ENCODE measurements at places on chromosomes 3 and 15.
A peak's percentile ranks its signal among the peaks of the same experiment; 100 is the strongest.

DNA sequence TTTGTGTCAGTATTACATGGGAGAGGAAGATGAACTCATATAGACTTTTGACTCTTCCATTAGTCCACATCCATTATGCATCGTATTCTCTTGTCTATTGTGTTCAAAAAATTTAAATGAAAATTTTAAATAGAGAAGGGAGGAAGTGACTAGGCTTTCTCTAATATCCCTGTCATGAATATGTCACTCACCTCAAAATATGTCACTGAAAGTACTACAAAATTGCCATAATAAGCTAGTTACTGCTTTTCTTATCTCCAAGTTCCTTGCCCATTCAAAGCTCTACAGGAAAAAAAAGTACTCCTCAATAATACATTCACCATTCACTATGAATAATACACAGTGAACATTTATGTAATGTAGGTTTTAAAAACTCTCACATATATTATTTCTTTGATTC, 22.3 kb upstream of the GHSR start:
- no peak for DNase-seq

DNA sequence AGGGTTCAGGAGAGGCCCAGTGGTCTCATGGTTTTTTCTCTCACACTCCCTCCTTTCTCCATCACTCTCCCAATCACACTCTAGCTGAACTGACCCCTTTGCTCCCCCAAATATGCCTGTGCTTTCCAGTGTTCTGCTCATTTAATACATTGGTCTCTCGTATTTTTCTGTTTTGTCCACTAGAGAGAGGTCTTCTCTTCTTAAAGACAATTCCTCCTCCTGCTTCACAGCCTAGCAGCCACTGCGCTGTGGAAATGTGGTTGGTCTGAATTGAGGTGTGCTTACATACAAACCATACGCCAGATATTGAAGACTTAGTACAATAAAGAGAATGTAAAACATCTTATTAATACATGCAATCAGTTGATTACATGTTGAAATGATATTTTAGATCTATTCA, 60.6 kb upstream of the XCR1 start:
- no peak for DNase-seq

DNA sequence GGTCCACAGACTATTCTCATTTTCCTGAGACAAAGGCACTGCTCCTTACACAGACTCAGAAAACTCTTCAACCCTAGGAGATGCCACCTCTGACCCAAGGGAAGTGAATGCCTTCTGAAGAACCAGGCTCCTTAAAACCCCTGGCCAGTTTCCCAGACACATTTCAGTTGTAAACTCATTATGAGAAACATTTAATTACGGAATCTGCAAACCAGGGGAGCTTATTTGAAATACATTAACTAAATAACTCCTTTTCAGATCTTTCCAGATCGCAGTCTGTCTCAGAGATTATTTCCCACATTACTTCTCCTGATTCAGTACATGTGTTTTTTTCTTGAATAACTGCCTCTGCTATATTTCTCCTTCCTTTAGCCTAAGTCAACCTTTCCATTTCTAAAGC, 17.6 kb downstream of the MYO5A start:
- no peak for DNase-seq

DNA sequence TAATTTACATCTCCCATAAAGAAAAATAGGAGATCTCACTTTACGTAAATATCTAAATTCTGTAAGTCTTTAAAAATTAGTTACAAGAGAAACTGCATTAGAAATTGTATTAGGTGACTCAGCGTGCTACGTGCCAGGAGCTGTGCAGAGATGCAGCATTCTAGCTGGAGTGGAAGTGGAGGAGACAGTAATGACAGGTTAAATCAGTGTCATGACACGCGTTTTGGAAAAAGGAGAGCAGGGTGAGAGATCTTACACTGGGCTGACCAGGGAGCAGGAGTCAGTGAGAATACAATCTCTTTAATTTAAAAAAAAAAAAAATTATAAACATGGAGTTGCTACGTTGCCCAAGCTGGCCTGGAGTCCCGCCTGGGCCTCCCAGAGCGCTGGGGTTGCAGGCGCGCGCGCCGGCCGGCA, 635 bp downstream of the TUBGCP5 start:
- peak; percentile 6 for DNase-seq

DNA sequence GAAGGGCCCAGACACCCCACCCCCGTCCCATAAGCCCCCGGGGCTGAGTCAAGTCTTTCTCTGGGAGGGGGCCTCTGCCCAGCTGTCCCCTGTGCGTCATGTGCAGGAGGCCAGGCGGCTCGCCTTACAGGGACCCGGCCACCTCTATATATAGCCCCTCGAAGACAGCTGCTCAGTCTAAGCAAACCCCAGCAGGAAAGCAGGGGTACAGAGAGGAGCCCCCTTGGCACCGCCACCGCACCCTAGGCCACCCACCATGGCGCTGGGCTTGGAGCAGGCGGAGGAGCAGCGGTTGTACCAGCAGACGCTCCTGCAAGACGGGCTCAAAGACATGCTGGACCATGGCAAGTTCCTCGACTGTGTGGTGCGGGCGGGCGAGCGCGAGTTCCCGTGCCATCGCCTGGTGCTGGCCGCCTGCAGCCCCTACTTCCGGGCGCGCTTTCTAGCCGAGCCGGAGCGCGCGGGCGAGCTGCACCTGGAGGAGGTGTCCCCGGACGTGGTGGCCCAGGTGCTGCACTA, at the start of gene KLHL40:
Gene KLHL40 (plus strand): TSS at position 175 of the 519 bp plus-strand sequence. CDS start 82 bp downstream, at position 257.
- no peak for DNase-seq

GRCh38 chr3:20836801-20837200, 650.8 kb upstream of the SGO1 start:
- DNase-seq, result no peak

- no peak for DNase-seq
Measured at GRCh38 chr3:49397470-49397869, 14.3 kb downstream of the RHOA start.

- DNase-seq, result no peak
Measured at GRCh38 chr15:52737720-52738119, 52.4 kb downstream of the ONECUT1 start.

Data from activated CD8-positive, alpha-beta memory T cell treated with anti-CD3 and anti-CD28 coated beads for 48 hours (primary cell).